ENCODE measurements at places on chromosomes 5 and 9. TPM values are rescaled to one million over a fixed set of nuclear protein-coding genes. Genes with fewer than 3 reads are reported as not detected.

SLC2A8 gene
- 33.4 TPM for total RNA-seq

DNA sequence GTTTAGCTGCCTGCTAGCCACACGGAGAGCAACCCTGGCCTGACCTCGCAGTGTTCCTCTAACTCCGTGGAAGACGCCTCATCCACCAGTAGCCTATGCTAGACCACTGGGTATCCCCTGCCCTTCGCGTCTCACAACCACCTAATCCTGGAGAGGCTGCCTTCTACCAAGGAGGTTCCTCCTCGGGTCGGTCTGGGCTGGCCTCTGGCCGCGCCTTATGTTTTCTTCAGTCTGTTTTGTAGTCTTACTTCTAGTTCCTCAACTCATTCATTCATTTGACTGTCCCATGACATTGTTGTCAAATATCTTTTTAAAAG is 1.6 kb upstream of the TPM2 start:
- no peak for DNase-seq

DNA sequence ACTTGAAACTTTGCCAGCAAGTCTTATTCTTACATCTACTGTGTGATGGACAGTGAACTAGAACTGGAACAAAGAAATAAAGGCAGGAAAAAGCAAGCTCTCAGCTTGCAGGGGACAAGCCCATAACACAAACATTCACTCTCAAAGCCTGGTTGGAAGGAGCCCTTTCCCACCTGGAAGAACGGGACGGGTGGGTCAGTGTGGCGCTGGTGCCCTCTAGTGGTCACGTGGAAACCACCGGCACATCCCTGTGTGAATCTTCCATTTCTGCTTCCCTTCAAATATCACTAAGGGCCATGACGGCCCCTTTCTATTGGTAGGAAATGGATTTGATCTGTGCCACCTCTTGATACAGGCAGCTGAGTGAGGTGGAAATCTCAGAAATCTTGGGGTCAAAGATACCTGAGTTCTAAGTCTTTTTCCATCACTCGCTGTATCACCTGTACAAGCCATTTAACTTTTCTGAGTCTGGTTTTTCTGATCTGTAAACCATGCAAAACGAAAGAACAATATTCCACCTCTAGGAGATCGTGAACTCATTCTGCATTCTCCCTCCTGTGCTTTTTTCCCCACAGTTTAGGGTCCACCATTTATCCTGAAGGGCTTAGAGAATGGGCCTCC is 211.6 kb downstream of the MSX2 start:
- DNase-seq = no peak

DNA sequence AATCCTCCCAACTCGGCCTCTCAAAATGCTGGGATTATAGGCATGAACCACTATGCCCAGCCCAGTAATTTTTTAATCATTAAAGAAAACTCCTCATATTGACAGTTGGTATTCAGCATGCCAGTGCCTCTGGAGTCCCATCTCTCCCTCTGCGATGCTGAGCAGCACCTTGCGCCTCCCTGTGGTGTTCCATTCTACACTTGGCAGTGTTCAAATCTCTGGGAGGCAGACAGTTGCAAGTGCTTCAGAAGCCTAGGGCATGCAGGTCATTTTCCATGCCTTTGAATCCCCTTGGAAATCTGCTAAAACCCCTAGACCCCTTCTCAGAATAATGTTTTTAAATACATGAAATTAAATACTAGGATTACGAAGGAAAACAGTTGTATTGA is 41.3 kb downstream of the GARNL3 start:
- DNase-seq = no peak

DNA sequence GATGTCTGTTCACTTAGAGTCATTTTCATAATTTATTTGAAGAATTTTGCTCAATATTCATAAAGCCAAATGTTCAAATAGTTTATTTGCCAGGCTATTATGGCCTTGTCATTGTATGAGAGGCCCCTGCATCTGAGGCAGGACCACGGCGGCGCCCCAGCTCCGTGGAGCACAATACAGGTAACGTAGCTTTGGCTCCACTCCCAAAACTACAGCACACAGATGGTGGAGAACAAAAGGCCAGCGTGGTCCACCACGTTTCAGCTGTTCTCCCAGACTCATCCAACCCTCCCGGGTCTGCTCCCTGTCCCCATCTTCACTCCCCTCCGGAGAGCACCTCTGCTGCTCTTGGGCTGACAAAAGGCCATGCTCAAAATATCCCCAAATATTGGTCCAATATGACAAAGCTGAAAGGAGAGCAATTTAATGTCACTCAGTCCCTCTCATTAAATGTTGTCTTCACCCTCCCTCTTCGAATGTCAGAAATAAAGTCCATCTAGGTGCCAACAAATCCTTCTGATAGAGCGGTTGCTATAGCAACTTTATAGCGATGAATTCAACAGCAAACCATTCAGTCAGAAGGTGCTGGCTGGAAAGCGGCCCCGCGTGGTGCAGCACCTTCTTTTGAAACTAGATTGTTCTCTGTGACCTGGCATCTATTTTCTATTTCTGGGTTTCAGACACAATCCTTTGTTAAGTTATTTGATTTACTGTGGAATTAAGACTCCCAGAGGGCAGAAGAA is 504.3 kb downstream of the ARHGEF28 start:
- no peak for DNase-seq

- DNase-seq = no peak
Observed at GRCh38 chr5:131392466-131393095, 128.7 kb downstream of the CDC42SE2 start.

SEMA4D gene
- 16.9 TPM for total RNA-seq

GRCh38 chr9:35423499-35423898 is 66.4 kb upstream of the RUSC2 start:
- DNase-seq = no peak

DNA sequence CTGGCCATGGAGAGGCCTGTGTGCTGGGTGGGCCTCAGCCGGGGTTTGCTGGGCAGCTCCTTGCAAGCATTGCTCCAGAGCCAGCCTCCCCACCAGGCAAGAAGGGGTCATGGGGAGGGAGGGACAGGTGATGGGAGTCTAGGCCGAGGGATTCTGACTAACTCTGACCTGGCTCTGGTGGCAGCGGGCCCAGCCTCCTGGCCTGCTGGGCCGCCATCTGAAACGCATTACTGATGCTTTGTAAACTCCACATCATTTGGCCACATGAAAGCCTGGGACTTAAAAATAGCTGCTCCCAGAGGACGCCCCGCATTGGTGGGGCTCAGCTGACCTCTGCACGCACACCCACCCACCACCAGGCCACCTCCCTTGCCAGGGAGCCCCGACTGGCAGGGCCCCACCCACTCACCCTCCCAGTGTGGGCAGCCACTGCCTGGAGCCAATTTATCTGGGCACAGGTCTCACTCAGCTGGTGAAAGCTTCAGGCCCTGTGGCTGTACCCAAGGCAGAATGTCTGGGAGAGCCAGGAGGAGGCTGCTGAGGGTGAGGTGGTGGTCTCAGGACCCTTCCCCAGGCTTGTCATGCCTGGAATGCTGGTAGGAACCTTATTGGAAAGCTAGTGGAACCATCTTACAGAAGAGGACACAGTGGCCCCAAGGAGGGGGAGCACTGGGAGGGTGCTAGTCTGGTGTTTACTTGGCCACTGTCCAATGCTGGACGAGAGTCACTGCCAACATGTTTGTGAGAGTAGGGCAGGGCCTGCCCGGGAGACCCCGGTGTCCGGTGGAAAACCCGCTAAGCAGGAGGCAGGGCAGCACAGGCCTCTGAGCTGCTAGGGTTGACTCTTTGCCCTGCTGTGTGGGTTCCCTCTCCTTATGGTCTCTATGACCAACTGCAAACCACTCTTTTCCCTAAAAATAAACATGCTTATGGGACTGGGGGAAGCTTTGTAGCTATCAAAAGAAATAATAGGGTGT is 10.8 kb downstream of the TCF7 start:
- DNase-seq = peak; percentile 31

DNA sequence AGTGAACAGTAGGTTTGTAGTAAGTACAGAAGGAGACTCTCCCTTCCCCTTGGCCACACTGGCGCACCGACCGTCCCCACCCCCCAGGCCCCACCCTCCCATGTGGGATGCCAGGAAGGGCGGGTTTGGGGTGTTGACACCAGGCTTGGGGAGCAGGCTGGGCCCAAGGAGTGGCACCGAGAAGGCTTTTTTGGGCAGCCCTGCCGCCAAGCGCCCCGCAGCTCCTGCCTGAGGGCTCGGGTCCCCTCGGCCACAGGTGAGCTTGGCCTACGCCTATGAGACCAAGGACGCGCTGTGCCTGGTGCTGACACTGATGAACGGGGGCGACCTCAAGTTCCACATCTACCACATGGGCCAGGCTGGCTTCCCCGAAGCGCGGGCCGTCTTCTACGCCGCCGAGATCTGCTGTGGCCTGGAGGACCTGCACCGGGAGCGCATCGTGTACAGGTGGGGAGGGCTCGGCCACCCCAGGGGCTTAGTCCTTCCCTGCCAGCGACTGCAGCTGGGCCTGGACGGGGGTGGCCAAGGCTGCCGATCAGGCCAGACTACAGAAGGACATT is 7.3 kb downstream of the GRK6 start:
- DNase-seq = no peak

GRCh38 chr9:6198251-6198650 is 17.4 kb upstream of the IL33 start:
- DNase-seq = no peak

- no peak for DNase-seq
Observed at GRCh38 chr9:135480940-135481310, 1.3 kb downstream of the PPP1R26 start.

DNA sequence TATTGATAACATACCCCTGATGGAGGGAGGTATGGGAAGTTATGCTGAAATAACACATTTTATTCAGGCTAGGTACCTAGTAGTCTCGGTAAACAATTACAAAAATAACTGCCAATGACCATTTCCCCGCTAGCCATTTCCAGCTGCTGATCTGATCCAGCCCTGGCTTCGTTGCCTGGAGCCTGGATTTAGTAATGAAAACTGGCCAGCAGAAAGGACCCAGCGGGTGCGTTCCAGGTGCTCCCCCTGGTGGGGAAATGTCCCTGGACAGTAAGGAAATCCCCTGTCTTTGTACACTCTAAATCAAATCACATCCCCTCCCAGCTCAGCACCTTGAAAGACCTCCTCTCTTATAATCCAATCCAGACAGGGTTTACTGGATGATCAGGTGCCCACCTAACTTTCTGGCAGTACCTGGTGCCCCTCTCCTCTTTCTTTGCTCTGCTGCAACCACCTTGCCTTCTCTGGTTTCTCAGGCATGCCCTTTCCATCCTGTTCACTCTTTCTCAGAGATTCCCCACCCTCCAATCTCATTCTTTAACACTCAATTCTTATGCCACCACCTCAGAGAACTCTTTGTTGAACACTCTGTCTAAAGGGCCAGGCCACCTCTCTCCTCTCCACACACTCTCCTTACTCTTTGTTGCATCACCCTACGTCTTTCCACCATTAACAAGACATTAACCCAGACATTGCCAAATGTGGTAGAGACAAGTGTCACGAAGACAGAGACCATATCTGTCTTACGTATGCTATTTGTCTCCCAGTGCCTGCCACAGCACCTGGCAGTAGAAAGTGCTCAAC is 50.1 kb upstream of the SMAD5 start:
- no peak for DNase-seq

DNA sequence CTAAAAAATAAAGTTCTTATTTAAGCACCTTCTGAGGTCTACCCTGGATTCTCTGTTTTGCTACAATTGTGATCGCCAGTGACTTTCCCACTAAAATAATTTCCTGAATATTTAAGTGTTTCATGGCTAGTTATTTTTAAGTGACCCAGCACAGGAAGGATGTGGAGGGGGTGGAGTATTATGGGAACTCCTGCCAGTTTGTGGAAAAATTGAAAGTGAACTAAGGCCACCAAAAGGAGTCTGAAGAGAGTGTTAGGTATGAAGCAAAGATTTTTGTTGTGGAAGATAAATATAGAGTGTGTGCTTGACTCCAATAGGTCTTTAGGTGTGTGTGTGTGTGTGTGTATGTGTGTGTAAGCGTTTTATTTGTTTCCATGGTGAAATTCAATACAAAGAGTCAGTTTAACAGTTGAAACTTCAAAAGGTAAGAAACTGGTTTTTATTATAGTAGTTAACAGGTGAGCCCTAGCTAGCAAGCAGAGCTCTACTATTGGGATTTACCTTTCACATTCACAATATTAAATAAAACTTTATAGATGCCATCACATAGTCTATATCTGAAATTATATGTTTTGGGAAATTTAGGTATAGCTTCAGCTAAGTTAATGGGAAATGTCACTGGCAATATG is 25.6 kb downstream of the RASGRF2 start:
- DNase-seq = no peak

DNA sequence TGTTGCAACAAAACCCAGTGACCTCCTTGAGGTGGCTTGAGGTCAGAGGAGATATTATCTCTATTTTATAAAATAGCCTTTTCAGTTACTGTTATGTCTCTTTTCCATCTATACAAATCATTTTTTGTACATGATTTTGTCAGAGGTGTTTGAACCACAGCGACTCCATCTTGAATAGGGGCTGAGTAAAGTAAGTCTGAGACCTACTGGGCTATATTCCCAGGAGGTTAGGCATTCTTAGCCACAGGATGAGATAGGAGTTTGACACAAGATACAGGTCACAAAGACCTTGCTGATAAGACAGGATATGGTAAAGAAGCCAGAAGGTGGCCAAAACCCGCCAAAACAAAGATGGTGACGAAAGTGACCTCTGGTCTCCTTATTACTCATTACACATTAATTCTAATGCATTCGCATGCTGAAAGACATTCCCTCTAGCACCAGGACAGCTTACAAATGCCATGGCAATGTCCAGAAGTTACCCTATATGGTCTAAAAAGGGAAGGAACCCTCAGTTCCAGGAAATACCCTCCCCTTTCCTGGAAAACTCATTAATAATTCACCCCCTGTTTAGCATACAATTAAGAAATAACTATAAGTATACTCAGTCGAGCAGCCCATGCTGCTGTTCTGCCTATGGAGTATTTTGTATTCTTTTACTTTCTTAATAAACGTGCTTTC is 283.9 kb upstream of the ISL1 start:
- no peak for DNase-seq

DNA sequence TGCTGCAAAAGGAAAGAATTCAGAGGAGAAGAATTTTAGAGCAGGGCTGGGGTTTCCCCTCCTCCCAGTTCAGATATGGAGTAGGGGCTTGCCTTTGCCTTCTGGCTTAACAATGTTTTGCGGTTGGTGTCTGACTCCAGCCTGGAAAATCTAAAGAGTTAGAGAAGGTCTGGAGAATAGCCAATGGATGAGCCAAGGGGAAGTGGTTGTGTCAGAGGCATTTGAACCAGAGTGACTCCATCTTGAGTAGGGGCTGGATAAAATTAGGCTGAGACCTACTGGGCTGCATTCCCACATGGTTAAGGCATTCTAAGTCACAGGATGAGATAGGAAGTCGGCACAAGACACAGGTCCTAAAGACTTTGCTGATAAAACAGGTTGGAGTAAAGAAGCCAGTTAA is 133.7 kb downstream of the DIRAS2 start:
- DNase-seq = no peak

IL3 gene
- not detected for total RNA-seq
